ENCODE measurements at places on chromosomes 4 and X. TPM values are rescaled to one million over a fixed set of nuclear protein-coding genes. Genes with fewer than 3 reads are reported as not detected.
A peak's percentile ranks its signal among the peaks of the same experiment; 100 is the strongest.

DNA sequence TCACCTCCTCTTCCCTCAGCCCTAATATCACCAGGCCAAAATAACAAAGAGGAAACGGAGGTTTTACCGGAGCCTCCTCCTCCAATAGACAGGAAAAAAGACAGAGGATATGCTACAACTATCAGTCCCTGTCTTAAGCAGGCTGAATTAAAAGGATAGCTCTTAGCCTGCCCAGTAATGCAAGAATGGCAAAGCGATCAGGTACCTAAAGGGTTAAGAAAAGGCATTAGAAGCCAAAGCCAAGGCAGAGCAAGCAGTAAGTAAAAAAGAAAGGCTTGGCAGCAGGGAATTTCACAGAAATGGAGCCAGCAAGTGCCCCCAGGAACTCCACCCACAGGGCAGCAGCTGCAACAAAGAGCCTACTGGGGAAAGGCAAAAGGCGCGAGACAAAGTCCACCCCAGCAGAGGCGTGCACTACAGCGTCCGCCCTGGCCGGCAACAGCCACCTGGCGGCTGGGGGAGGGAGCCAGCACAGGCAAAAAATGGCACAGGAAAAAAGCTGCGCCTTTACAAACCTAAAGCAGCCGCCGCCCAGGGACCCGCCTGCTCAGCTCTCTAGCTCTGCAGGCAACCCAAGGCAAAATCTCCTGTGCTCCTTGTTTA, 220.6 kb upstream of the ZC4H2 start:
- peak; percentile 2 for DNase-seq

DNA sequence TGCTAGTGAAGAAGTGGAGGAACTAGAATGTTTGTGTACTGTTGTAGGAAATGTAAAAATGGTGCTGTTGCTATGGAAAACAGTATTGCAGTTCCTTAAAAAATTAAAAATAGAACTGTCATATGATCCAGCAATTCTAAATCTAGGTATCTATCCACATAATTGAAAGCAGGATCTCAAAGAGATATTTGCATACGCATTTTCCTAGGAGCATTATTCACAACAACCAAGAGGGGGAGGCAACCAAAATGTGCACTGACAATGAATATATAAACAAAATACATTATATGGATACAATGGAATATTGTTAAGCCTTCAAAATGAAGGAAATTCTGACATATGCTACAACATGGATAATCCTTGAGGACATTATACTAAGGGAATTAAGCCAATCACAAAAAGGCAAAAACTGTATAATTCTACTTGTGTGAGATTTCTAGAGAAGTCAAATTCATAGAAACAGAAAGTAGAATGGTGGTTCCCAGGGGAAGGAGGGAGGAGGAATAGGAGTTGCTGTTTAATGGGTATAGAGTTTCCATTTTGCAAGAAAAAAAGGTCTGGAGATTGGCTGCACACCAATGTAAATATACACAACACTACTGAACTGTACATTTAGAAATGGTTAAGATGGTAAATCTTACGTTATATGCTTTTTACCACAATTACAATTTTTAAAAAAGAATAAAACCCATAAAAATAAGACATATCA, 35.6 kb upstream of the KCNE5 start:
- peak; percentile 6 for DNase-seq

GRCh38 chrX:18995221-18995620, 11.3 kb upstream of the PHKA2 start:
- no peak for DNase-seq

Gene PALLD
- total RNA-seq: 20.9 TPM

GRCh38 chrX:110748256-110748806, 47.3 kb downstream of the CHRDL1 start:
- DNase-seq: no peak

DNA sequence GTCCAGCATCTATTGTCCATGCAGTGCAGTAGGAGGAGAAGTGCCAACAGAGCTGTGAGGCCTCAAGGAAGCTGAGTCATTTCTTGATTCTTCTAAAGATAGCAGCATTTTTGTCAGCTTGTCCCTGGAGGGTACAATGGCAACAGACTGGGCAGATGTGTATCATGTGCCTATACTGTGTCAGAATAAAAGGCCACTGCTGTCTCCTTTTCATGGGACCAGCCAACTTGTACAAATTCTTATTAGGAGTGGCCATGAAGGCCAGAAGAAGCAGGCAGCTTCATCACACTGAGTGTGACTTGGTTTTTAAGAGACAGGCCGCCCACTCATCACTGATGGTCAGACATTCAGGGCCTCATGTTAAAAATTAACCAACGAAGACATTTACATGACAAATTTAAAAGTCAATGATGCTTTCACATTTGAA, 185.0 kb upstream of the FAM241A start:
- peak; percentile 55 for DNase-seq

DNA sequence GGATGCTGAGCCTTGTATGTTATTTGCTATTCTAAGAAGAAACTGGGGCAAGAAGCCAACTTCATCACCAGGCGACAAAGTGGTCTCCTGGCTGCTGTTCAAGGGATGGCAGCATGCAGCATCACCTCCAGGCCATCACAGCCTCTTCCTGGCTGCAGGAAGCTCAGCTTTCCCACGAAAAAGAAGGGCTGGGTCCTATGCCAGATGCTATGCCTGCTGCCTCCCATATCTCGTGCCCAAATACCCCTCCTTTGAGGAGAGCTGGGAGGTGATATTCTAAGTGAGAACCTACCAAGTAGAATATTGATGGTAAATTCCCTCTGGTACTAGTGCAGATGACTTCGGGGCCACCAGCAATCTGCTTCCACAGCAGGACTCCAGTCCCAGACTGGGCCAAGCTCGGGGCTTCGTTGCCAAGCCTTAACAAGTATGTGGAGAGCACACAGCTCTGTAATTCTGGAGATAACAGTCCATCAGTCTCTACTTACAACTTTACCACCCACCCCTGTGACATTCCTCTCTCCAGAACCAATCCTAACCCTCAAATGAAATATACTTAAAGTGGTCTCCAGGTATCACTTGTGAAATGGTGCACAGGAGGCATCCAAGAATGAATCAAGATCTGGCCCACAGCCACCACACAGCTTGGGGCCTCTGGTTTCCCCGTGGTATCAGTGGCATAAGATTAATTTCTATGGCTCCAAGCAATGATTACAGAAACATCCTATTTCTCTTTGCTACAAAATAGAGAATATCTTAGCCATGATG, 149.3 kb downstream of the PALLD start:
- no peak for DNase-seq

- no peak for DNase-seq
These were observed 153.7 kb downstream of the PPP4R3C start for GRCh38 chrX:27309406-27309805.

- DNase-seq: no peak
These were observed at the start of gene FGF5 for GRCh38 chr4:80266253-80266901. FGF5 (plus strand) TSS chr4:80266664; CDS start chr4:80266825, 161 bp downstream.

- DNase-seq: no peak
These were observed 268.2 kb upstream of the TEX13A start for GRCh38 chrX:105488716-105489115.

DNA sequence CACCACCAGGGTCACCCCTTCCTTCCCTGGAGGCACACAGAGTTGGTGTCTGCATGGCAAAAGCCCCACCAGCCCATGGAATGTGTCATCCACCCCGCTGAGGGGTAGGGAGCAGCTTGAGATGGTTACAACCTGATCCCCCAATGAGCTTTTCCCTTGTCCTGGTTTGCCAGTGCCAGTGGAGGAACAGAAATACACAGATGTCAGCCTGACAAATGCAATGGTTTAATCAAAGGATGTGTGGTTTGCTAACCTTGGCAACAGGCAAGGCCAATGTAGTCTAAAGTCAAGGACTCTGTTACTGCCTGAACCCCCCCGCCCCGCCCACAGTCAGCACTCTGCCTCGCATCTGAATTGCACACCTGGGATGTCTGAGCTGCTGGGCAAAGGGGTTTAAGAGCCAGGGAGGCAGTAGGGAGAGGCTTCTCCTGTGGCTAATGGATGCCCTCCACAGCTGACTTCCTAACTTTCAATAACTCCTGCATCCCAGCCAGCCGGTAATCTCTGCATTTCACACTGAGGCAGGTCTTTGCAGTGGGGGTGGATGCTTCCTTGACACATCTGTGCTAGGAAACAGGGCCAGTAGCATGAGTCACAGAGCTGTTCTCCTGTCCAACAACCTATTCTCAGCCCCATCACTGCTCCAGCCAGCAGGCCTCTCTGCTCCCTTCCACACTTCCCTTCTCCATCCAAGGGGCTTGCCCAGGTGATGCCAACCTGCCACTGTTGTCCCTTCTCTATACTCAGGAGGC, 137.5 kb downstream of the AMMECR1 start:
- DNase-seq: no peak

GRCh38 chrX:54093571-54093970, 49.3 kb upstream of the PHF8 start:
- no peak for DNase-seq

GRCh38 chr4:39331191-39331590, 35.0 kb downstream of the RFC1 start:
- no peak for DNase-seq

DNA sequence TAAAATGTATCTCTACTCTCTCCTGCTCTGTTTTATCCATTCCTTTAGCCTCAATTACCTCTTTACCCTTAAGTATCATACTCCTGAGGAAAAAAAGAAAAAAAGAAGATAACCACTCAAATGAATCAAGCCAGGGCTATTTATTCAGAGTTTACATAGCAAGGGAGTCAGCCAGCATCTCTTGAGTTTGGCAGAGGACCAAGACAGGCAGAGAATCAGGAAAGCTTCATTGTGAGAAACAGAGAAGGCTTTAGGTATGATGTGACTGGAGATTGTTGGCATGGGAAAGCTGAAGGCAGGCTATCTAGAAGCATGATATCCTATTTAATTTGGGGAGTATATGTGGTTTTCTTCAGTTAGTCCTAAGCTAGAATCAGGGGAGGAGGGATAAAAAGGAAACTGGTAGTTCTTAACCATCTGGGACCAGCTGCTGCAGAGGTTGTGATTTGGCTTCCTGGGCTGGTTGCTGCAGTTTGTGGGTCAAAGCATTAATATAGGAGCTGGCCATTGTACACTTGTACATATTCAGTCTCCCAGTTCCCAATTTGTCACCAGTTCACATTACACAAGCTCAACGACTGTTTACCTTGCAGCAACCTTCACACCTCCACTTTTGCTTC, 11.2 kb downstream of the APELA start:
- no peak for DNase-seq

- DNase-seq: no peak
These were observed 56.4 kb upstream of the SLIT2 start for GRCh38 chr4:20195071-20195885.

Gene HUWE1
- 46.1 TPM for total RNA-seq

Gene G6PD
- total RNA-seq: 52.7 TPM

DNA sequence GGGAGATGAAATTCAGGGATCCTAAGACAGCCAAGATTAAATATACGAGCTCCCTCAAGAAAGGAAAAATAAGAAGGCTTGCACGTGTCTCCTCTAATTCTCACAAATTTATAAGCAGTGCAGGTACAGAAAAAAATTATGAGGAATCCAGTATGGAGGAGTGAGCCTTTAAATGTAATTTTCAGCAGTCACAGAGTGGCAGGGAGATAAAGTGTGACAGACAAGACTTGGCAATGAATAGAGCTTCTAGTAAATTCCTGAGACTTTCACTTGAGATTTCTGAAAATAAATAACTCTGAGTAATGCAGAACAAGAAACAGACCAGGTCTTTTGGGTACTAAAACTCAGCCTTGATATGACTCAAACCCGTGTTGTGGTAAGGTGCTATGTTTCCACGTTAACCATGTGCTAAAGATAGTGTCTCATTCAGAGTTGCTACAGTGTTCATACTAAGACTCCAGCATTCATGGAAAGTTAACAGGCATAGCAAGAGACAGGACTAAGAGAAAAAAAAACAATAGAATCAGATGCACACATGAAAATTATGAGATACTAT, 119.8 kb downstream of the SPOCK3 start:
- DNase-seq: no peak

- DNase-seq: peak; percentile 46
These were observed 115.9 kb upstream of the TEX13D start for GRCh38 chrX:124216396-124217115.

Gene APELA
- not detected for total RNA-seq

DNA sequence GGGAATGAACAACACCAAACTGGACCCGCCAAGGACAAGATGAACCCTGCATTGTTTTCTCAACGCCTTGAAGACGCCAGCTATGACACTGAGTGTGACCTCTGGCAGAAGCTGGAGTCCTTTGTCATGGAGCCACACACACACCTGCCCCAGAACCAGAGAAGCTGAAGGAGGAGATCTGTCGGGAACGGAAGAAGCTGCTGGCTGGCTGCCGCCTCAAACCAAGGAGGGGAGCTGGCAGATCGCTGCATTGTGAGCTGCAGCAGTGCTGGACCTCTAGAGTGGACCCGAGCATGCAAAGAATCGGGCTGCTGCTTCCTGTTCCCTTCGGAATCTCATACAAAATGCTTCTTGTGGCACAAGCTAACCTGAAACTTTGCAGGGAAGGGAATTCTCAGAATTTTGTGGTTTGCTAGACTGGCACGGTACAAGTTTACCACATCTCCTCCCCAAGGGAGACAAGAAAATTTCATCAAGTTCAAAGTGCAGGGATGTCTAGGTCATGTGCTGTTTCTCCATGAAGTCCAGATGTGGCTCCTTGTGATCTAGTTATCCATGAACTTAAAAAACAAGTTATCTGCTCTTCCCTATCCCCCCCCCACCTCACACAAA, 23.4 kb upstream of the GLRB start:
- DNase-seq: no peak

DNA sequence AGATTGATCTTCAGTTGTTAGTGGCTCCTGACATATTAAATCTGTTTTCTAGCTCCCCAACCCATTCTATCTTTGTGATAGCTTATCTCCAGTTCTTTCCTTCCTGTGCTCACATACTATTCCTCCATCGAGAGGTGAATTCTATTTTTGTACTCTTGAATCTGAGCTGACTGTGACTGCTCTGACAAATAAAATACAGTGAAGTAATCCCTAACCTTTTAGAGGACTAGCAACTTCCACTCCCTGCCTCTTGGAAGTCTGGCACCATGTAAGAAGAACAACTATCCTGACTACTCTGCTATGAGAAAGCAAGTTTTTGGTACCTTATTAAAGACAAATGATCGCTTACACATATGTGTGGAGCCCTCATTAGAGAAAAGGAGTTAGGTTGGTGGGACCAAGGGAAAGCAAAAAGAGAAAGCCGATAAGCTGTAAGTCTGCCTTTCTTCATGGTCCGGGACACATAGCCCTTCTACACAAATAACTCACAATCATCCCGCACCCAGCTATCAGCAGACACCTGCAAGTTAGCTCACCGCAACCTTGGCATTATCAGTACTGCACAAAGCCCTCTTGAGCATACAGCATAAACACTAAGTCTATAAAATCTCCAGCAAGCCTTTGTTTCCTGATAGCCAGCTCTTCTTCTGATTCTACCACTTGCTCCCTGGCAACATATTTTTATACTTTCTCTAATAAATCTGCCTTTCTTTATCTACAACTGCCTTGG, 13.5 kb upstream of the PPM1K start:
- no peak for DNase-seq

Gene ADAMTS3
- total RNA-seq: 2.5 TPM
